ENCODE measurements at places on chromosomes 7 and 10.

- no peak overlapping the region for H3K27ac ChIP-seq
- no peaks in the 10 kb centered on the region for H3K4me1 ChIP-seq
- no peaks in the 10 kb centered on the region for H3K27me3 ChIP-seq
- no peak overlapping the region for H3K4me3 ChIP-seq
Measured at GRCh38 chr10:106132956-106133355, 1031.5 kb downstream of the SORCS1 start.

- peaks cover 32% of the 10 kb centered on the region for H3K4me1 ChIP-seq
- H3K27me3 ChIP-seq: no peaks in the 10 kb centered on the region
- H3K36me3 ChIP-seq: no peaks in the 10 kb centered on the region
- peak; percentile 57 for DNase-seq
- H3K4me3 ChIP-seq: no peak overlapping the region
Measured at GRCh38 chr10:79488336-79488735, 24.0 kb upstream of the EIF5AL1 start.

GRCh38 chr7:4745971-4746919, 29.2 kb upstream of the AP5Z1 start:
- no peaks in the 10 kb centered on the region for H3K27me3 ChIP-seq
- H3K4me1 ChIP-seq: peaks cover 65% of the 10 kb centered on the region
- peaks cover 28% of the 10 kb centered on the region for H3K36me3 ChIP-seq
- no peak overlapping the region for H3K4me3 ChIP-seq
- H3K27ac ChIP-seq: peak overlapping the region; percentile 97
- DNase-seq: no peak

GRCh38 chr7:106061301-106061979, 50.7 kb downstream of the SYPL1 start:
- no peaks in the 10 kb centered on the region for H3K27me3 ChIP-seq
- no peak overlapping the region for H3K4me3 ChIP-seq
- no peaks in the 10 kb centered on the region for H3K36me3 ChIP-seq
- no peak for DNase-seq
- no peak overlapping the region for H3K27ac ChIP-seq

DNA sequence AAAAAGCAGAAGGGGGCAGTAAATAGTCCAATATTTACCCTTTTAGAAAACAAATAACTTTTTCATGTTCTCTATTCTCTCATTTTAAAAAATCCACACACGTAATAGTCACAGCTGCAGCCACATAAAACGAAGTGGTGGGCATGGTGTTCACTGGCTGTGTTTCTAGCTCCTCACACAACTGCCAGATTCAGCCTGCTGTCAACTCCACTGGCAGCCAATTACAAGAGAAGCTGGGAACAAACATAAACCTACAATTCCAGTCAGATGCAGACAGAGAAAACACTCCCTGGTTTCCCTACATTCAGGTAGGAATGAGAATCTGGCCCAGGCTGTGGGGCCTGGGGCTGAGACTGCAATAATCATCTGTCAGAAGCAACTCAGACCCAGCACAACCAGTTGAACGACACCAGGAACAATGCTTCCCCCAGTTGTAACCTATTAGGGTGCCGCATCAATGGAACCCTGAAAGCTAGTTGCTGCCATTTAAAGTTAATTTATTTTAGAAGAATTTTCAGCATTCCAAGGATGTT, 29.1 kb downstream of the ERCC6 start:
- no peak overlapping the region for H3K27ac ChIP-seq
- no peak overlapping the region for H3K4me3 ChIP-seq
- DNase-seq: no peak
- peaks cover 10% of the 10 kb centered on the region for H3K36me3 ChIP-seq

DNA sequence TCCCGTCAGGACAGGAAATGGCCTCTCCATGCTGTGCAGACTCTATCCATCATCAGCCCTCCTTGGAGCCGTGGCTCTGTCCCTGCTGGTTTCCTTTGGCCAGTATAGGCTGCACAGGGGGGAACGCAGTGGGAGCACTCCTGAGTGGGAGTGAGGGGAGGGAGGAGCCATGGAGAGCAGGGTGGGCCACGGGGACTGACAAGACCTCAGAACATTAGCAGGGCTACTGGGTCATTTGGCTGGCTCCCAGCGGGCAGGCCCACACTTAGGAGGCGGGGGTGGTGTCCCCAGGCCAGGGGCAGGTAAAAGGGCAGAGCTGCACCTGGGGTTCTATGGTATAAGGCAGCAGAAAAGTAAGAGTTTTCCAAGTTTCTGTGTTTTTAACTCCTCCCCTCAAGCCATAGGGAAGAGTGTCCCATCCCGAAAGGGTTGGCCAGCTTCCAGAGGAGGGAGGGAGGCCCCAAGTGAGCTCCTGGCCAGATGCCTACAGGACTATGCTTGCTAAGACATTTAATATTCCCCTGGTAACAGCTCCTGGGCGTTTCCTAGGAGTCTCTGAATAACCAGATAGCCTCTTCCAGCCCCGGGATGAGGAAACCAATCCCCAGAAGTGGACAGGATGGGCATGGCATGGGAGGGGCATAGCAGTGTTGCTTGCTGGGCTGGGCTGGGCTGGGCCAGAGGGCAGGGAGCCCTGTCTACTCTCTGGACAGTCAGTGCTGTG, 5.5 kb upstream of the OPN4 start:
- no peaks in the 10 kb centered on the region for H3K36me3 ChIP-seq
- peak overlapping the region; percentile 48 for H3K27ac ChIP-seq
- H3K4me3 ChIP-seq: no peak overlapping the region
- H3K4me1 ChIP-seq: peaks cover 38% of the 10 kb centered on the region

- H3K27me3 ChIP-seq: no peaks in the 10 kb centered on the region
- peaks cover 9% of the 10 kb centered on the region for H3K4me1 ChIP-seq
- H3K4me3 ChIP-seq: no peak overlapping the region
- H3K27ac ChIP-seq: no peak overlapping the region
- H3K36me3 ChIP-seq: peaks cover 53% of the 10 kb centered on the region
- DNase-seq: no peak
Measured at GRCh38 chr7:151568956-151569940, 49.6 kb upstream of the RHEB start.

- H3K36me3 ChIP-seq: no peaks in the 10 kb centered on the region
- H3K27me3 ChIP-seq: no peaks in the 10 kb centered on the region
- H3K27ac ChIP-seq: no peak overlapping the region
- no peak overlapping the region for H3K4me3 ChIP-seq
Measured at GRCh38 chr10:107859065-107859464, 694.6 kb upstream of the SORCS1 start.
